ACHN (cell line): ENCODE measurements at places on chromosomes 7 and 10.

DNA sequence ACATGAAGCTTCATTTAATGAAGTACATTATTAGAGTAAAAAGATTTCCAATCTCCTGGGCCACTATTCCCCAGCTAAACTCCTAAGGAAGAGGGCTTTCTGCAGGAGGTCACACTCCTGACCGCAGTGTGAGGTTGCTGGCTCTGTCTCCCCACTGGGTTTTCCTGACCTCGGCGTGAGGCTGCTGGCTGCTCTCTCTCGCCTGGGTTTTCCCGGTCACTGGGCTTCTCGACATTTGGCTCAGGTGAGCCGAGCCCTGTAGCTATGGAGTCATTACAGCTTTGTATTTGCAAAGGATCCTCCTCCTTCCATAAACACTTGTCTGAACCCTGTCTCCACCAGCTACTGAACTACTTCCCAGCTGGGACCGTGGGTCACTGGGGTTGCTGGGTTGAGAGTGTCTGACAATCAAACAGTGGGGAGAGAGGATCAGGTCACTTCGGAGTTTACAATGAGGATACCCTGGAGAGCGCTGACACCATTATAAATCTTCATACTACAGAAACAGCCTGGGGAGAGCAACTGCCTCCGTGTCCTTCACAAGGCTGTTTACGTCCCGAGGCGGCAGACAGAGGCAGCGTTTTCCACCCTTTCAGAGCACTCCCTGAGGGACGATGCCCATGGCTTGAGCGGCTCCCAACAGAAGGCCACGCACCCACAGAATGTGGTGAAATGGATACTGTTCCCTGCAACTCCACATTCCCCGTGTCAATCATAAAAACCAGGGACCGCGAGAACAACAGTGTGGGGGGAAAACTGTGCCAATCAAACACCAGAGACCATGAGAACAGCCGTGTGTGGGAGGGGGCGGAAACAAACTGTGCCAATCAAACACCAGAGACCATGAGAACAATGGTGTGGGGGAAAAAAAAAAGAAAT lies 226.2 kb downstream of the ZMYND11 start:
- no peak for DNase-seq

- DNase-seq: no peak
Observed at GRCh38 chr10:58704671-58705141, 192.0 kb downstream of the BICC1 start.

- no peak for DNase-seq
Observed at GRCh38 chr7:106823631-106824030, 41.5 kb upstream of the PIK3CG start.

- DNase-seq: no peak
Observed at GRCh38 chr7:88485821-88486220, 179.1 kb upstream of the STEAP4 start.

DNA sequence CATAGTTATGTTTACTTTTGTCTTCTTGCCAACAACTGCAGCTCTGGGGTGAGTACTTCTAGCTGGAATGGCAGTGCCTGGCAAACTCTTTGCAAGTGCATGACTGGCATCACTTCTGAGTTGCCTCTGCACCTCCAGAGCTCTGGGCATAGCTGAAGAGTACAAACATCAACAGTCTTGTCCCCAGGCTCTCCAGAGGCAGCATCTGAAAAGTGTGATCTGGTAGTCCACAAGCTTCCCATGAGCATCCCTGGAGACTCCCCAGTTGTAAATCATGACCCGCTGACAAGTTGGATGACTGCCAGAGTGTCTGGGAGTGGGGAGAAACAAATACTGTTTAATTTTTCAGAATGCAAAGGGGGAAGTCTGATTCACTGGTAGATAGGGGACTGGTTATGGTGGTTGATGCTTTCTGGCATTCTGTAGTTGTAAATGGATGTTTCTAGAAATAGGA lies 138.9 kb upstream of the CDK13 start:
- no peak for DNase-seq

DNA sequence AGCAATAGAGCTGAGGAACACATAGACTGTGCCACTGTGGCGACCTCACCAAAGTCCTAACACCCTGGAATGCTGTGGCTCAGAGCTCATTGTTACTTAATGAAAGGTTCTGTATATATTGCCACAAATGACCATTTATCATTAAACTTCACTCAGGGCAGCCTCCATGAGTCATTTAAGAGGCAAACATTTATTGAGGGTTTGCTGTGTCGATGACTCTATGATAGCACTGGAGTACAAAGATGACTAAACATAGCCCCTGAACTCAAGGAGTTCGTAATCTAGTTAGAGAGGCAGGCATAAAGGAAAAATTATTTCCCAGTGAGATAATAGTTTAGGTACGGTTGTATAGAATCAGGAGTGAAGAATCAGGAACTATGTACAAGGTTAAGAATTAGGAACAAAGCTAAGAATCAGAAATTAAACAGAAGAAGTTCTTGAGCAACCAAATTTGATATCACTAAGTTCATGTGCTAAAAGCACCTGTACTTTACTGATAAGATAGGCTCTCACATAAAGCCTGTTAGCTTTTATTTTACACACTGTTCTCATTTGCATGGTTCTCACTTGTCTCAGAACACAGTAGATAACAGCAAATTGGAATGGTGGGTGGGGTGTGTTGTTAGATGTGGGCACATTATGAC lies 7.9 kb downstream of the ENTPD7 start:
- DNase-seq: peak; percentile 87

GRCh38 chr7:101201695-101202602 lies 1.1 kb upstream of the MOGAT3 start:
- no peak for DNase-seq

GRCh38 chr7:131010717-131011431 lies 276.9 kb upstream of the KLF14 start:
- no peak for DNase-seq

- DNase-seq: no peak
Observed at GRCh38 chr7:11212816-11213215, 239.1 kb downstream of the PHF14 start.

DNA sequence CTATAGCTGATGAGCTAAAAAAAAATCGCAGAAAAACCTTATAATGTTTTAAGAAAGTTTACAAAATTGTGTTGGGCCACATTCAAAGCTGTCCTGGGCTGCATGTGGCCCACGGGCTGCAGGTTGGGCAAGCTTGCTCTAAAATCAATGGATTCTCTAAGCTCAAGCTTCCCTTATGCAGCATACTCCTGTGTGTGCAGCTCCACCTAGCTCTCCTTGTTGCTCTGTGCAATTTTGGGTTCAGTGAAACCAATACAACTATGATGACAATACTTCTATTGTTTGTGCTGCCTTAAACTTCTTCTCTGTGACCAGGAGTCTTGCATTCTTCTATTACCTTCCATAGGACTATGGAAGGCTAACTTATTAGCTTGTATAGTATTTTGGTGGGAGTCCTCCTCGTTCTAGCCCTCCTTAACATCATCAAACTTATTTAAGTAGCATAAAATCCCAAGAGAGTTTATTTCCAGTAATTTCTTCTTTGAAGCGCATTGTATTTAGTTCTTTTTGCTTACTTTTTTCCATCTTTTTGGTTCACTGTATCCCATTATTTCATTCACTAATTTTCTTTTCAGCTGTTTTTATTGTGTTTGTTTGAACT lies 170.9 kb upstream of the SMIM30 start:
- DNase-seq: peak; percentile 66

- no peak for DNase-seq
Observed at GRCh38 chr7:8387551-8388256, 45.7 kb upstream of the NXPH1 start.

GRCh38 chr7:74049997-74050798 lies 22.2 kb downstream of the ELN start:
- DNase-seq: no peak

- DNase-seq: no peak
Observed at GRCh38 chr7:30900803-30901362, 10.8 kb upstream of the AQP1 start.

GRCh38 chr10:85602713-85603112 lies 763.9 kb downstream of the GRID1 start:
- no peak for DNase-seq

GRCh38 chr7:151686016-151686766 lies 166.5 kb upstream of the RHEB start:
- no peak for DNase-seq

- no peak for DNase-seq
Observed at GRCh38 chr10:11480687-11481086, 130.8 kb downstream of the USP6NL start.

DNA sequence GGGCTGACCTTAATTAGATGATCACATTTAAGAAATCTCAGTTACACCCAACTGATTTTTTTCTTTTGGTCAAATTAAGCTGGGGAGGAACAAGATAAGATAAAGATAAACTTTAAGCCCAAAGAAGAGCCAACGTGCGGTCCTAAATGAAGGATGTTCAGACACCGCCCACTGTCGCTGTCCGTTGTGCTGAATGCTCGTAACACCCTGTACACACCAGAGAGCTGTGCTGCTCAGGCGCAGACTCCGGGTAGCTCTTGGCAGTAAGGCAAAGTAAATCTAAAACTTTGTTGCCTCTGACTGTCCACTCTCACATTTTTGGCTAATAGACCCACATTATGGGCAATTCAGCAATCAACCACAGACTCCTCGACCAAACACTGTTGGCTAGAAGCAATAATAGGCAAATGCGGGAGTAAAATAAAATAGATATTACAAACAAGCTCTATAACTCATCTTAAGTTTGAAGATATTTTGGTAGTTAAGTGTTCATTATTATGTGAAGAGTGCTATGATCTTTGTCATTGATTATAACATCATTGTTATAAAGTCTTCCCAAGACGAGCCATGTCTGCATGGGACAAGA lies 57.1 kb downstream of the PLPP4 start:
- peak; percentile 75 for DNase-seq

- peak; percentile 43 for DNase-seq
Observed at GRCh38 chr7:150370612-150371071, 2.0 kb downstream of the REPIN1 start.

DNA sequence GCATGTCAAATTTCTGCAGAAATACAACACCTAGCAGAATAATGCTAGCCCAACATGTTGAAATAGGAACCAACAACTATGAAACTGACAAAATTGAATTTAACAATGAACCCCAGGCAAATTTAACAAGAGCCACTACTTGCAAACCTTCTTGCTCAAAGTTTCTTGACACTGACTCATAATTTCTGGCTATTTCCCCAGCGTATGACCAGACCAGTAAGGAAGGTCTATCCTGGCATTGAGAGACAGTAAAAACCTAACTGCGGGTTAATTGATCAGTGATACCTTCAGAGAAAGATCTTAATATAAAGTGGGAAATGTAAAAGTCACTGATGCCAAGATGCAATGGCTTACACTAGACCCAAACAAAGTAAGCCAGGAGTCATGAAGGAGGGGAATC lies 510.1 kb downstream of the ARL4A start:
- DNase-seq: no peak

DNA sequence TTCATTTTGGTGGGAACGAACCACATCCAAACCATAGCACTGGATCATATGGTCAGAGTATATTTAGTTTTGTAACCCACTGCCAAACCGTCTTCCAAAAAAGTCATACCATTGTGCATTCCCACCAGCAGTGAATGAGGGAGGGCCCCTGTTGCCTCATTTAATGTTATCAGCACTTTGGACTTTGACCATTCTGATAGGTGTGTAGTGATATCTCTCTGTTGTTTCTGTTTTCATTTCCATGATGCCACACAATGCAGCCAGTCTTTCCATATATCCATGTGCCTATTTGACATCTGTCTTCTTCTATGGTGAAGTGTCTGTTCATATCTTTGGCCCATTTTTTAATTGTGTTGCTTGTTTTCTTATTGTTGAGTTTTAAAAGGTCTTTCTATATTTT lies 105.0 kb upstream of the PPP2R2D start:
- DNase-seq: no peak

- no peak for DNase-seq
Observed at GRCh38 chr7:44331682-44332081, 6.3 kb upstream of the CAMK2B start.

DNA sequence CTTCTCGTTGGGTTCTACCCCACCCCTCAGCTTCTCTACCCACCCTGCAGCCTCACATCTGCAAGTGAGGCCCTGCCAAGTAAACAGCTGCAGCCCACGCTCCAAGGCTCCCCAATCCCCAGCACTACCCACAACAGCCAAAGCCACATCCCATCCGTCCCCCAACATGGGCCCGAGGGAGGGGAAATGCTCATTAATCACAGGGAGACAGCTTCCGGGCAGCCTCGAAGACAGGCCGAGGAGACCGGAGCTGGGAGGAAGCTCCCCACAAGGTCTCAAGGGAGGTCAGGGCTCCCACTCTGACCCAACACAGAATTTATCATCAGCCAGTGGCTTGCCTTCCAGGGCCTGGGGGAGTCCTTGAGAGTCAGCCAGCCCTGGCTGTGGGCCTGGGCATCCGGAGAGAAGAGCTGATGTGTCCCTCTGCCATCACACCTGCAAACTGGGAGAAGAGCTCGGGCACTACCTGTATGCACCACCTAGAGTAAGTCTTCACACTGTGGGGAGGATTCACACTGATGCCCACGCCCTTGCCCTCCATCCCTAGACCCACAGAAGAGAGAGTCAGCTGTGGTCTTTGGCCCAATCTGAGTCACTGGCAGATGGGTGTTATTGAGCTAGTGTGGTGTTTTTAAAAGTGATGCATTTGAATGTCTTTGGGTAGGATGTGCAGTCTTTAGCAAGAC lies 115.5 kb upstream of the ZMIZ1 start:
- no peak for DNase-seq

DNA sequence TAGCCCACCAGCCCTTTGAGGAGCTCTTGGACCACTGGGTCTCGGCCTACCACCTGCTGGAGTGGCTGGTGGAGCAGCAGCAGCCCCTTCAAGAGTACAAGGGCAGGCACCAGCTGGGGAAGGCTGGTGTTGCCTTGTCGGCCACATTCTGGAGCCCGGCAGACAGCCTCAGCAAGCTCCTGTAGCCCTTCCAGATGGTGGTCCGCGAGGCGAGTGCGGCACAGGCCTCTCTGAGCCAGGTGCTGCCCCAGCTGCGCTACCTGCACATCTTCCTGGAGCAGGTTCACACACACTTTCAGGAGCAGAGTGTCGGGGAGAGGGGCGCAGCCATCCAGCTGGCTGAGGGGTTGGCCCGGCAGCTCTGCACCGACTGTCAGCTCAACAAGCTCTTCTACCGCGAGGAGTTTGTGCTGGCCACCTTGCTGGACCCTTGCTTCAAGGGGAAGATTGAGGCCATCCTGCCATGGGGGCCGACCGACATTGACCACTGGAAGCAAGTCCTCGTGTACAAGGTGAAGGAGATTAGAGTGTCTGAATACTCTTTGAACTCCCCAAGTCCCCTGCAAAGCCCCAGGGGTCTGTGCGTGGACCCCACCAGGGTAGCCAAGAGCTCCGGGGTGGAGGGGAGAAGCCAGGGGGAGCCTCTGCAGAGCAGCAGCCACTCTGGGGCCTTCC lies 7.0 kb upstream of the ACTR3C start:
- DNase-seq: no peak

GRCh38 chr10:70742537-70743429 lies 42.4 kb downstream of the TBATA start:
- no peak for DNase-seq

- DNase-seq: no peak
Observed at GRCh38 chr7:142548978-142549377, 200.3 kb upstream of the PRSS1 start.

DNA sequence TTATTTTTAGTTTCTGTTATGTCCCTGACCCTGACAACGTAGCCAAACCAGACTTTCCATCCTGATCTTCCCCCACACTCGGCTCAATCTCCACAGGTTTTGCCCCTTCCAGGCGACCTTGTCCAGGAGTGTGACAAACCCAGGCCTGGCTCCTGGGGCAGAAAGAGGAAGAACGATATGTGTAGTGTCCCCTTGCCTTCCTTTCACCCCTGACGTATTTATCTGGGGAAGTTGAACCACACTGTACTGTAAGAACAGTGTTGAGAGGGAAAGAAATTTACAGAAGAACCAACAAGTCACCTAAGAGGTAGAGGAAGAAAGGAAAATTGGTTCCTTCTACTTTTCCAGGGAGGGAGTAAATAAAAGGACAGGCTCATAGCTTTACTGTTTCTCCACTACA lies 158.0 kb downstream of the VTI1A start:
- DNase-seq: no peak

- DNase-seq: no peak
Observed at GRCh38 chr7:71580027-71580426, 448.1 kb downstream of the GALNT17 start.
